Activated naive CD8-positive, alpha-beta T cell treated with anti-CD3 and anti-CD28 coated beads, Interleukin-2, amount 50 U/mL, for 24 hours (primary cell): ENCODE measurements at places on chromosomes 3 and 15.

DNA sequence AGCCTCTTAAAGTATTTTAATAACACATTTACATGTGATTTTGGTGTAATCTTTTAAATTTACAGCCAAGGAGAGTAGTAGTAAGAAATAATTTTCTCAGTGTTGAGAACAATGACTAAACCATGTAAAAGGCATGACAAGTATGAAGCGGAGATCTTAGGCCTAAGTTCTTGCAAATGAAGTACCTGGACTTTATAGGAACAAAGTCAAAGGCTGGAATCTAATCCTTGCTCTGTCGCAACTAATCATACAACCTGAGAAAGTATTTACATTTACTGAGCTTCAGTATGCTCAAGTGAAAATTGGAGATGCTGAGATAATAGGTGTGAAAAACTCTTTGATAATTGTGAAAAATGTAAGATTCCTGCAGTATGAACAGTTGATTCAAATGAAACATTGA is 86.4 kb upstream of the VGLL3 start:
- DNase-seq, result no peak

- no peak for DNase-seq
Observed at GRCh38 chr3:141095546-141095937, 44.4 kb downstream of the SPSB4 start.

DNA sequence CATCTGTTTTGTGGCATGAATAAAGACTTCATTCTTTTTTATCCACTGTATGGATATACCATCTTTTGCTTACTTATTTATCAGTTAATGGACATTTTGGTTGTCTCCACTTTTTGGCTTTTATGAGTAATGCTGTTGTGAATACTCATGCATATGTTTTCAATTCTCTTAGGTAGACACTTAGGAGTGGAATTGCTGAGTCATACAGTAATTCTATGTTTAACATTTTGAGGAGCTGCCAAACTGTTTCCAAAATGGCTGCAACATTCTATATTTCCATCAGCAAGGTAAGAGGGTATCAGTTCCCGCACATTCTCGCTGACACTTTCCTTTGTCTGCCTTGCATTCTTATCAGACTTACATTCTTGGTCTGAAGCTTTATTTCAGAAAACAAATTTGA is 191.1 kb downstream of the WNT5A start:
- no peak for DNase-seq

- no peak for DNase-seq
Observed at GRCh38 chr3:176794406-176794805, 402.9 kb downstream of the TBL1XR1 start.

DNA sequence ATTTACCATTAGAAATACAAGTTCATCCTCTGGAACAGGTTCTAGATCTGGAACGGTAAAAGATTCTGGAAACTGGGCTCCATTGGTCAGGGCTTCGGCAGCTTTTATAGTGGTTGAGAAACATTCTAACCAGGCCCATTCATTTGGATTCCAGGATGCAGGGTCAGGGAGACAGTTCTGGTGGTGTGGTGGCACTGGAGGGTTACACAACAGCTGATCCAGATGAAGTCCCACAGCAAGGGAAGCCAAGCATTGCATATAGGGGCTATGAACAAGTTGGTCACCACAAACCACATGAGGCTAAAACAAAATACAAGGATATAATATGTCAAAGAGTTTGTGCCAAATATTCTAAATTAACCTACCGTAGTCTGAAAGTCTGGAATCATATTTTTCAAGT is 43.0 kb downstream of the FBXL22 start:
- no peak for DNase-seq

GRCh38 chr3:133448478-133449122 is 48.7 kb downstream of the BFSP2 start:
- DNase-seq, result peak; percentile 35

- DNase-seq, result no peak
Observed at GRCh38 chr3:47846880-47847248, 43.9 kb downstream of the DHX30 start.

GRCh38 chr3:177733936-177734335 is 536.7 kb upstream of the TBL1XR1 start:
- DNase-seq, result no peak

DNA sequence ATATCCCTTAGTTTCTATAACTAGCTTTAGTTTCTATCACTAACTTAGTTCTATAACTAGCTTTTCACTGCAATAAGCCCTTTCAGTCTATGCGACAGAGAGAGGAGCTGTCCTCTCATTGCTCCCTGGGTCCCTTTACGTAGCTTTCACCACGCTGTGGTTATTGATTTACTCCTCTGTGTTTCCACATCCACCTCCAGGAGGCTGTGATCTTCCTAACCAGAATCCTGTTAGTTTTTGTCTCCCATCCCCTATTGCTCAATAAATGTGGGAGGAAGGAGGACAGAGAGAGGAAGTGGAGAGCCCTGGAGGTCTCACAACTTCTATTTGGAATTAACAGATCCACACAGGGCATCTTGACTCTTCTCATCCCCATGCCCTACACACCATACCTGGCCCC is 1036.1 kb downstream of the MCTP2 start:
- no peak for DNase-seq

GRCh38 chr3:57652203-57652602 is 40.7 kb downstream of the DENND6A start:
- DNase-seq, result no peak

- DNase-seq, result no peak
Observed at GRCh38 chr3:157406394-157406793, 30.3 kb upstream of the PTX3 start.

DNA sequence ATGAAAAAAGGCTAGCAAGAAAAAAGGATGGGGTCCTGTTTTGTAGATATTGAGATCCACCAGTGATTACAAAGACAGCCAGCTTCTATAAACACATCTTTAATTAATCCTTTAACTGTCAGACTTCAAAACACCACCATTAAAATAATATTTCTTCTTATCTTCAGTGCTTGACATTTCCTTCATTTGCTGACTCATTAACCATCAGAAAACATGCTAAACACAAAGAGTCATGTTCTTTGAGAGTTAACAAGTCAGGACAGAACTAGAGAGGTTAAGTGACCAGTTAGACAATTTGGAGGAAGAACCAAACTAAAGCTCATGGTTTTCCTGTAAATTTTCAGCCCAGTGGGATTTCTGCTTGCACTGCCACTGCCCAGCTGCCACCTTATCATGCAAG is 111.4 kb downstream of the MEIS2 start:
- no peak for DNase-seq
